ENCODE measurements at places on chromosomes 16 and 17. TPM values are rescaled to one million over a fixed set of nuclear protein-coding genes. Genes with fewer than 3 reads are reported as not detected.

- peak; percentile 88 for DNase-seq
Observed at GRCh38 chr17:835263-835662, 53.1 kb downstream of the MRM3 start.

DNA sequence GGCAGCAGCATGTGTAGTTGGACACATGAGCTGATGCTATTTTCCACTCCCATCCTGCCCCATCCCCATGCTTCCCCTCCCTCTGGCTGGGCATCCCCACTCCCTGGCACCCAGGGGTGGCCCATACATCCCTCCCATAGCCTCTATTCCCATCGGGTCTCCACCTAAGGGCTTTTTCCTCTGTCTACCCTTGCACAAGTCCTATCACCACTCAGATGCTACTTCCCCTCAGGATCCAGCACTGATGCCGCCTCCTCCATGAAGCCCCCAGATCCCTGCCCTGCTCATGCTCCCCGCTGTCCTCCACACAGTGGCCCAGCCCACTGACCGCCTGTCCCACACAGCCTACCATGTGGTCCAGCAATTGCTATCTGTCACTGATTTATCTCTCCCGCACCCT lies 15.8 kb downstream of the TRPV1 start:
- no peak for DNase-seq

TLCD2 gene
- total RNA-seq: 0.95 TPM

DNA sequence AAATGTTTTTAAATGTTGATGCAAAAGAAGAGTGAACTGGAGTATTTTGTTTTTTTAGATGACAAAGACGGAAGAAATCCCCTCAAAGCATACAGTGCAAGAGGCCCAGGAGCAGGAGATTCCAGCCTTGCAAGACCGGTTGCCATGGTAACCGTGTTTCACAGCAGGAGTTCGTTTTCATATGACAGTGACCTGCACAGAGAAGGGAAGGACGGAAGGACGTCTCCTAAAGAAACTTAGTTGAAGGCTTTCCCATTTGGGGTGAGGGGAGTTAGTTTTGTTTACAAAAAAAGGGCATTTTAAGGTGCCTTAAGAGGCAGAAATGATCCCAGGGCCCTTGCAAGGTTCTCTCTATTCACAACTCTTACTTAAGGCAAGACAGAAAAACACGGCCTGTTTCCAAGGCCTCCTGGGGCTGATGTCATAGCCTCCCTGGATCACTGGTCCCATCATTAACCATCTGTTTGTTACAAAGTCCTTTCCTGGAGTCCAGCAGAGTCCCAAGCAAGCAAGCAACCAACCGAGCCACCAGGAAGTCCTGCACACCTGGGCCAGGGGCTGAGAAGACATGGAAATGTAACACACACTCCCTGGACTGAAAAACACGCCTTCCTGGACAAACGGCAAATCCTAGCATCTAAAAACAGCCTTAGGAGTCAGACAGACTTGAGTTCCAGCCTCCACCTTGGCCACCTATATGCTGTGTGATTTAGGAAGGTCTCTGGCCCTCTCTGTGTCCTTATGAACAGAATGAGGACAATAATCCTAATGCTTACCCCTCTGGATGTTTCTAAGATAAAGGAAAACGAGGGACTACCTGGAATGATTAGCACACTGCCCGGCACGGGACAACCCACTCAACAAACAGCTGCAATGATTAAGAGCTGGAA lies 30.3 kb upstream of the RPH3AL start:
- DNase-seq: no peak

- peak; percentile 86 for DNase-seq
Observed at GRCh38 chr17:43779145-43780125, 658 bp upstream of the DUSP3 start.

- no peak for DNase-seq
Observed at GRCh38 chr16:1469693-1470201, 5.1 kb downstream of the CLCN7 start.

GRCh38 chr16:60041671-60042070 lies 1307.6 kb upstream of the GOT2 start:
- no peak for DNase-seq

DNA sequence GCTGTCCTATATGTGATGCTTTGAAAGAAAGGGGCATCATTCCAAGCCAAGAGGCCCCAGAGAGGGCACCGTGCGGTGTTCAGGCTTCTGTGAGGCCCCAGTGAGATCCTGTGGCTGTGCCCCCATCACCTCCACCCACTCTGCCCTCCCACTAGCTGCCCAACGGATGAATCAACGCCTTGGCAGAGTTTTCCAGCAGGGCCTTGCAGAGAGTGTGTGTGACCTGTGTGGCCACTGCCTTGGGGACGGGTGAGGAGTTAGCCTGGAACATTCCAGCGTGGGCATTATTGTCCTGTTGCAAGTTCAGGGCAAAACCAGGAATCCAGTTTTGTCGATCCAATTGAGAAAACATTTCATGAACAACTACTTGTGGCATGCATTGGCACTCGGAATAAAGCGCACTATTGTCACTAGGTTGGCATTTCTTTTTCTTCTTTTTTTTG lies 53.7 kb downstream of the SF3B3 start:
- DNase-seq: peak; percentile 44

ITGAL gene
- not detected for total RNA-seq

DNA sequence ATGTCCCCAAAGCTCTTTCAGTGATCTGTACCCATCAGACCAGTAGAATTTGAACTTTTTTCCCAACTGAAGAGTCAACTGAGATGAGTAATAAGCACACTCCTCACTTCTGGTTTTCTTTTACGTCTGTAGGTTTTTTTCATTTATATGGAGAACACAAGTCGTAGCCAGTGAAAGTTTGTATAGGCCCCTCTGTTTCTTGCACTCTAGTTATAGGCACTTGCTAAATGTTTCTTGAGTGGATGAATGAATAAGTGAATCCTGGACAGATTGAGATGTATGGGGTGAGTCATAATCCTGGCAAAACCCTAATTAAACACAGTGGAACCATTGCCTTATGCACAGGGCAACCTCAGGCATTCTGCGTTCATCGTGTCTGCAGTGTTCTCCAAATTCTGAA lies 193.7 kb upstream of the TBX2 start:
- no peak for DNase-seq

Measured in SJSA1 (cell line).